Activated CD4-positive, alpha-beta memory T cell treated with anti-CD3 and anti-CD28 coated beads for 36 hours (primary cell): ENCODE measurements at places on chromosomes 3 and 15.

DNA sequence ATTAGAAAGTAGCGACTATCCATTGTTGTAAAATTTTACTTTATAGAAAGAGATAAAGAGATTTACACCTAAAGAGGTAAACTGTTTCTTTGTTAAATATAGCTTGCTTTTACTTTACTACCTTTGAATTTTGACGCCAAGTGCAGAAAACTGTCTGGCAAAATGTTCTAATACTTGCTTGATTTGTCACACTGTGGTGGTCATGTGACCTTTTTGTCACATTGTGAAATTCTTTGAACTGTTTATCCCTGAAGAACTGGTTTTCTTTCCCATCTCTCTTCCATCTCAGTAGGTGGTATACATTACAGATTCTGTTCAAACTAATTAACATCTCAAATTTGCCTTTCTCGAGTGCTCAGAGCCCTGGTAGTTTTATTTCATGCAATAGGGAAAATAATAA is 327.4 kb downstream of the NAALADL2 start:
- no peak for DNase-seq

DNA sequence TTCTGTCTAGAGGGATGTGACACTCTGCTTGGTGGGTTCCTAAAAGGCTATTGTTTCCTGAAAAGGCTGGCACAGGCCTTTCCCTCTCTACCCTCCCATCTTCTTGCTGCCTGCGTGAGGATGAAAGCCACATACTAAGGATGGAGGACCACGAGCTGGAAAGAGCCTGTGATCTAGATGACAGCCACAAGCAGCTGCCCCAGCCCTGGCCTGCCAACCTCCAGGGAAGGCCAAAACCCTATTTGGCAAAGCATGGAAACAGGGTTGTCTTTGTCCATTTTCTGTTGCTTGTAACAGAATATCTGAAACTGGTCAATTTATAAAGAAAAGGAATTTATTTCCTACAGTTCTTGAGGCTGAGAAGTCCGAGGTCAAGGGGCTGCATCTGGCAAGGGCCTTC is 144.5 kb downstream of the FBLN2 start:
- no peak for DNase-seq

DNA sequence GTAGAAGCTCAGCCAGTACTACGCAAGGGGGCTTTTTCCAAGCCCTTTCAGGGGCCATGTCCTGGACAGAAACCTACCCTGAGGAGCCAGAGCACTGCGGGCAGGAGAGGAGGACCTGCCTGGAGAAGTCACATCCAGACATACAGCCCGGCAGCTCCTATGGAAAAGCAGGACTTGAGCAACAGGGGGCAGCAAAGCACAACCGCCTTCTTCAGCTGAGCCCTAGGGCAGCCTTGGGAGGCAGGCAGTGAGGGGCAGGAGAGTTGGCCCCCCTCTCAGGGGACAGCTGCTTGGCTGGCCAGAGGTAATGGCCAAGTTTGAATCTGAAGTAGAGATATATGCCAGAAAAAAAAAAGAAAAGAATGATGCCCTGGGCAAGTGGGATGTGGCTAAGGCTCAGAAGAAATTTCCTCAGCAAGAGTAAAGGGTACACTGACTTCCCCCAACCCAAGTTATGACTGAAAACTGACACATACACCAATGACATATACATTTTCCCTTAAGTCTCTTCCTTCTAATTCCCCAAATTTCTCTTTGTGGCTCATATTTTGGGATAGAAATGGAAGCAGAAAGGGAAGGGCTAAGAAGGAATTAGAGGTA is 56.9 kb downstream of the CYP19A1 start:
- DNase-seq: peak; percentile 43

GRCh38 chr3:167653760-167654159 is at the start of gene WDR49:
TSS of gene WDR49 (minus strand) at chr3:167653942. CDS start at chr3:167653425, 517 bp downstream.
- DNase-seq: no peak

- DNase-seq: no peak
These were observed 851.7 kb downstream of the PDCD6IP start for GRCh38 chr3:34650131-34650530.
